Smooth muscle cell of the umbilical artery (primary cell): ENCODE measurements at places on chromosomes 2 and 18. TPM values are rescaled to one million over a fixed set of nuclear protein-coding genes. Genes with fewer than 3 reads are reported as not detected.

The ANKRD62 gene
- not detected in 2 replicates for total RNA-seq

The CRYBA2 gene
- total RNA-seq = not detected in 2 replicates

The TNS1 gene
- 173 and 269 TPM in 2 replicates for total RNA-seq

The GALNT14 gene
- total RNA-seq = under 0.01 and 2.3 TPM in 2 replicates

The NCKAP1 gene
- 214 and 391 TPM in 2 replicates for total RNA-seq

The BOK gene
- total RNA-seq = 21.7 and 35.5 TPM in 2 replicates

The SFT2D3 gene
- 4.1 and 5.3 TPM in 2 replicates for total RNA-seq

The IL36RN gene
- total RNA-seq = not detected in 2 replicates

The MLPH gene
- 11.6 and 50.9 TPM in 2 replicates for total RNA-seq

The WDR75 gene
- total RNA-seq = 42.5 and 59.9 TPM in 2 replicates

The CABLES1 gene
- total RNA-seq = 1.7 and 2.7 TPM in 2 replicates

The GAL3ST2 gene
- total RNA-seq = under 0.01 and 0.74 TPM in 2 replicates

The C2orf66 gene
- 0.28 and 0.30 TPM in 2 replicates for total RNA-seq

The TRPM8 gene
- not detected in 2 replicates for total RNA-seq

The FZD7 gene
- 27.7 and 51.4 TPM in 2 replicates for total RNA-seq

The TWIST2 gene
- total RNA-seq = 16.0 and 32.2 TPM in 2 replicates

The CCDC150 gene
- 1.8 and 7.0 TPM in 2 replicates for total RNA-seq

The KIAA2012 gene
- under 0.01 and 0.09 TPM in 2 replicates for total RNA-seq

The SCN9A gene
- 22.9 and 57.8 TPM in 2 replicates for total RNA-seq

The COL5A2 gene
- total RNA-seq = 624 and 1,671 TPM in 2 replicates

The SERPINB13 gene
- total RNA-seq = not detected in 2 replicates

The ST6GAL2 gene
- 10.7 and 12.9 TPM in 2 replicates for total RNA-seq

The SNX17 gene
- total RNA-seq = 113 and 139 TPM in 2 replicates

The DPP4 gene
- total RNA-seq = 178 and 489 TPM in 2 replicates

The LRRC30 gene
- total RNA-seq = not detected in 2 replicates

The LYPD6 gene
- total RNA-seq = 7.8 and 8.6 TPM in 2 replicates

The FSHR gene
- not detected in 2 replicates for total RNA-seq

The LONRF2 gene
- total RNA-seq = 0.32 and 1.2 TPM in 2 replicates

The ANKZF1 gene
- total RNA-seq = 35.3 and 38.6 TPM in 2 replicates

The CNGA3 gene
- 0.05 TPM in 1 of 2 replicates, not detected in the other for total RNA-seq

The POTEE gene
- under 0.01 TPM in 1 of 2 replicates, not detected in the other for total RNA-seq

The CEBPZOS gene
- 17.8 and 20.0 TPM in 2 replicates for total RNA-seq

The CCDC85A gene
- 8.0 and 12.4 TPM in 2 replicates for total RNA-seq

The REEP1 gene
- total RNA-seq = under 0.01 and 0.18 TPM in 2 replicates

The SCTR gene
- total RNA-seq = not detected in 2 replicates

The DAW1 gene
- 0.59 and 2.4 TPM in 2 replicates for total RNA-seq

The C18orf54 gene
- 3.3 and 8.6 TPM in 2 replicates for total RNA-seq

The PLEK gene
- under 0.01 TPM in 1 of 2 replicates, not detected in the other for total RNA-seq

The GTF2A1L gene
- total RNA-seq = 1.5 and 5.0 TPM in 2 replicates

The CPO gene
- 0.30 TPM in 1 of 2 replicates, not detected in the other for total RNA-seq

The TMEM198 gene
- total RNA-seq = 0.88 and 1.2 TPM in 2 replicates

The AQP12B gene
- total RNA-seq = not detected in 2 replicates
